Activated naive CD4-positive, alpha-beta T cell treated with anti-CD3 and anti-CD28 coated beads, Interleukin-2, amount 50 U/mL, for 72 hours (primary cell): ENCODE measurements at places on chromosomes 3 and 15.

- no peak for DNase-seq
Observed at GRCh38 chr3:186680869-186681268, 15.1 kb downstream of the HRG start.

- DNase-seq: no peak
Observed at GRCh38 chr15:88513195-88513594, 33.3 kb downstream of the DET1 start.

DNA sequence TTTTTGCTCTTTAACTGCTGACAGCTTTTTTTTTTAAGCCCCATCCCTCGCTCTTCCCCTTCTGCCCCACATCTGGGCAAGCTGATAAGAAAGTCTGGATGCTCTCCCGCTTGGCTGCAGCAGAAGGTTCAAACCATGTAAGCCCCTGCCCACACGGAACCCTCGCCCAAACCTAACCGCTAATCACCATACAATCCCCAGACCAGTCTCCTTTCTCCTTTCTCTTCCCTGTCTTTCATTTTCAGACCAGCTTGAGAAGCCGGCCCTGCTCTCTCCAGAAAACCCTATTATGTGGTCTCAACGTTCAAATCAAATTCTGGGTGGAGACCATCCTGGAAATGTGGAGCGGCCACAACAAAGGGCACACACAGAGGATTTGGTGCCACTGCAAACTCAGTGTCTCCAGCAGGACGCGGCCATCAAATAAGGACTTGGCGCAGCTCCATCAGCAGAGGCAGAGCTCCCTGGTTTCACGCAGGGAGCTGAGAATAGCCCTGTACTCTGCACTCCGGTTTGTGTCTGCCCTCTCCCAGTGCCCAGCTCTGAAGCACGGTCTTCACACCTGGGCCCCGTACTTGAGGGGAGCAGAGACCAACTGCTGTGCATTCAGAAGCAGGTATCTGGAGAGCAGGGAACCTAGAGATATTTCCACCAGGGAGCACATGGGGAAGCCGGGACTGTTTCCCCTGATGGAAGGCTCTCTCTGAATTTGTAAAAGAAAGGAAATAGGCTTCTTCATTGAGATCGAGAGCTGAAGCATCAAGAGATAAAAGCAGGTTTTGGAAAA is 92.6 kb downstream of the XXYLT1 start:
- DNase-seq: no peak

GRCh38 chr15:72797338-72797689 is 13.8 kb upstream of the ADPGK start:
- DNase-seq: no peak

- DNase-seq: no peak
Observed at GRCh38 chr15:31330111-31330785, 3.6 kb downstream of the KLF13 start.

DNA sequence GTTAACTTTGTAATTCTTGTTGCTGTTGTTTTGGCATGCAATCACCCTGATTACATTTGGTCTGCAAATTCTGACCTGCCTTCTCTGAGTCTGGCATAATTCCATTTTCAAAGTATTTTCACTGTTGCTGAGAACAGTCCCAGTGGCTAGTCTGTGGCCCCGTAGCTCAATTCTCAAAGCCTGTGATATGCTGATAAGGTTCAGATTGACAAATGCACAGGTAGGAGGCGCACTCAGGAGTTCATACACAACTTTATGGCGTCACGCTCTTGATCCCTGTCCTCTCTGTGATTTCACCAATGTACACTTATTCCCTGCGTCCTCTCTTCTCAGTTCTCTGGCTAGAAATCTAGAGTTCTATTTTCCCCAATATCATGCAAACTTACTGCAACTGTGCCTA is 376.6 kb upstream of the SLCO3A1 start:
- DNase-seq: no peak

DNA sequence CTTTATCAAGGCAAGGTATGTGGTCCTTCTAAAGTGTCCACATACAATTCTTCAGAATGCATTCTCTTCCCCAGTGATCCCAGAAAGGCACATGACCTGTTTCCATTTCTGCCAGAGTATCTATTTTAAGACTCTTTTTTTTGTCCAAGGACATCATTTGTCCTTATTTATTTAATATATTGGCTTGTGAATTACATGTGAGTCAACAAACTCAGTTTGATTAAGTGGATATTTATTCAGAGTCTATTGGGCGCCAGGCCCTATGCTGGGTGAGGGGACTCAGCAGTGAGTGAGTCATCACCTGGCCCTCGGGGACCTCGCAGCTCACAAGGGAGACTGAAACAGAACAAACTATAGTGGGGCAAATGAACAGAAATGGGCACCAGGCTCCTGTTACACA is 136.8 kb downstream of the SNRK start:
- DNase-seq: no peak

- no peak for DNase-seq
Observed at GRCh38 chr3:123872621-123873020, 11.5 kb downstream of the MYLK start.

DNA sequence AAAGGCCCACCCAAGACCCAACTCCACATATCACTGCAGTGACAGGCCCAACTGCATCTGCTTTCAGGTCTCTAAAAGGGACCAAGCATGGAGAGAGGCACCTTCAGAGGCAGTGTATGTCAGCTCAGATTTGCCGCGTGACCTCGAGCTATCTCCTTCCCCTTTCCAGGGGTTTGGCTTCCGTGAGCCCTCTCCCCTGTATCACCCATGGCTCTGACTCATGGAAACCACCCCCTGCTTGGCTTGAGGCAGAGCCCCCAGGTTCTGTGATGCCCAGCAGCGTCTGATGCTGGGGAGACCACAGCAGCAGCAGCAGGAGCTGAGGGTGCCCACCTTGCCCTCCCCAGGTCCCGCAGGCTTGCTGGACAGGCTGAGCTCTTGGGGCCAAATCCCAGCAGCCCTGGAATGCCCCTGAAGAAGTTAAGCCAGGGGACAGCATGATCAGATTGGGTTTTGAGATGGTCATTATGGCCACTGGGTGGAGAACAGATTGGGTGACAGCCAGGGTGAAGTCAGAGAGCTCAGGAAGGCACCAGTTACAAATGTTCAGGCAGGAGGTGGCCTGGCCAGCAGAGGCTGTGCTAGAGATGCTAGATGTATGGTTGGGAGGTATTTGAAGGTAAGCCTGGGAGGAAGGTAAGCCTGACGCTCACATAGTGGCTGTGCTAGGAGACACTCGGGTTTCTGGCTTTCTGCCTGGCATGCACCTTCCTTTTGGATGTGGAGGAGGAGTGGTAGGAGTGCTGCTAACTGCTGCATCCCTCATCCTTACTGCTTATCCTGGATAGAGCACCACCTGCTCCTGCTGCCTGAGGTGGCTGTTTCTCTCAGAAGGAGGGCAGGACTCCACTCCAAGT is 42.9 kb downstream of the FGD5 start:
- DNase-seq: no peak

DNA sequence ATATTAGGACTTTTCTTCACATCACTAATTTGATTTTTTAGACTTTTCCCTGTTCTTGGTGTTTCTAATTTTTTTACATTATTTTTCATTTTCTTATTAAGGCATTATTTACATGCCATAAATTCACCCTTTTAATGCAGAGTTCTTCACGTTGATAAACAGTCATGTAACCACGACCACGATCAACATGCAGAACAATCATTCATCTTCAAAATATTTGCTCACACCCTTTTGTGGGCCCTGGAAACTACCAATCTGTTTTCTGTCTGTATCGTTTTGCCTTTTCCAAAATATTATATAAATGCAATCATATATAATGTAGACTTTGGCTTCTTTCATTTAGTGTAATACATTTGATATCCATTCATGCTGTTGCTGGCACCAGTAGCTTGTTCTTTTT is 48.7 kb downstream of the ARRDC4 start:
- no peak for DNase-seq

GRCh38 chr15:93058904-93059427 is 30.0 kb downstream of the RGMA start:
- DNase-seq: no peak

DNA sequence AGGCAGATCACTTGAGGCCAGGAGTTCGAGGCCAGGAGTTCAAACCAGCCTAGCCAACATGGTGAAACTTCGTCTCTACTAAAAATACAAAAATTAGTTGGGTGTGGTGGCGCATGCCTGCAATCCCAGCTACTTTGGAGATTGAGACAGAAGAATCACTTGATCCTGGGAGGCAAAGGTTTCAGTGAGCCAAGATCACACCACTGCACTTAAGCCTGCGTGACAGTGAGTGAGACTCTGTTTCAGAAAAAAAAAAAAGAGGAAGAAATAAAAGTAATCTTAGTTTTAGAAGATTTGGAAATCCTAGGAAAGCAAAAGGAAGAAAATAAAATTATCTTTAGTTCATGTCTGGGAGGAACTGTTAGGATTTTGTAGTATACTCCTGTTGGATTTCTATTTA is 77.2 kb downstream of the IL12A start:
- no peak for DNase-seq

DNA sequence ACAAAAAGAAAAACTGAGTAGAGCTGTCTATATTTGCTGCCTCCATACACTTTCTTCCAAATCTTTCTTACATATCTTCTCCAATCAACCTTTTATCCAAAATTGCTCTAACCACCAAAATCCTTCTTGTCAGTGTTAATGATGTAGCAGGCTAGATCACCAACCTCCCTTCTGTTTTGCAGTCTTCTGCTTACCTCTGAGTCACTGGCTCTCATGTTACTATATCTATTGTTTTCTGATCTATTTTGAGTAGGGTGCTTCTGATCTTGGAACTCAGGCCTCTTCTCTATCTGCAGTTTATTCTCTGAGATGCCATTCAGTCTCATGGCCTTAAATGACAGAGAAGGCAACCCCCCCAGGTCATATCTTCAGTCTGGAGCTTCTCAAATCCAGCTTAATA is 26.3 kb upstream of the AADAC start:
- no peak for DNase-seq
